Activated CD4-positive, alpha-beta T cell treated with anti-CD3 and anti-CD28 coated beads, Interleukin-2, amount 50 U/mL, for 1 hour (primary cell): ENCODE measurements at places on chromosomes 13 and 19.

- no peak for DNase-seq
These were observed 13.0 kb upstream of the ALOX5AP start for GRCh38 chr13:30722361-30722760.

- DNase-seq: no peak
These were observed 95.9 kb upstream of the ZNF536 start for GRCh38 chr19:30276011-30276882.

DNA sequence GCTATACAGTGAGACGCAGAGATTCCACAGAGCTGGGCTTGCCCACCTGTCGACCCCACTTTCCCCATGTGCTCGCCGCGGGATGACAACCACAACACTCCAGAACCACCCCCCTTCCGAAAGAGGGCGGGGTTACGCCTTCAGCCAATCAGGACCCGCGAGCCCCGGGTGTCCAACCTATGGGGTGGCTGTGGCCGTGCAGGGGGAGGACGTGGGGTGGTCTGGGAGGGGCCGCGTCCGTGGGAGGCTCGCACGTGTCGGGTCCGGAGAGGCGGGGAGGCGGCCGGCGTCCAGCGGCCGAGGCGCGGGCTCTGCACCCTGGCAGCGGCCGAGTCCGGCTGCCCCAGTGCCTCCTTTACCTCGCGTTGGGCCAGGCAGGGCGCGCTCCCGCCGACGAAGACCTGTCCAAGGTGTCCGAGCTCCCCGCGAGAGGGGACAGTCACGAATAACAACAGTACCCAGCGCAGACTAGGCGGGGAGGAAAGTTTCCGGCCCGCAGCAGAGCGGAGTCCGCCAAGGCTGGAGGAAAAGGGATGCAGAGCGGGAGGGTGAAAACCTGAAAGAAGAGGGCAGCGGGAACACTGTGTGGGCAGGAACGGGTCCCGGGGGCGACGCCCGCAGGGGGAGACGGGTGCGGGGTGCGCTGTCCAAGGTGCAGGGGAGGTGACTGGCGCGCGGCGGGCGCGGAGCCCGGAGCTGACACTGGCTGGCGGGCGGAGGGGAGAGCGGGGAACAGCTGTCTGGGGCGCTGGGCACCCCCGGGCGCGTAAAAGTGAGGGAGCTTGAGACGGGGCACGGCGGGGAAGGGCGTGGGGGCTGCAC lies 911 bp downstream of the ENOX1 start:
- no peak for DNase-seq

GRCh38 chr19:48853483-48853882 lies 14.9 kb downstream of the PLEKHA4 start:
- DNase-seq: no peak
